ENCODE measurements at places on chromosomes 2 and 18.

DNA sequence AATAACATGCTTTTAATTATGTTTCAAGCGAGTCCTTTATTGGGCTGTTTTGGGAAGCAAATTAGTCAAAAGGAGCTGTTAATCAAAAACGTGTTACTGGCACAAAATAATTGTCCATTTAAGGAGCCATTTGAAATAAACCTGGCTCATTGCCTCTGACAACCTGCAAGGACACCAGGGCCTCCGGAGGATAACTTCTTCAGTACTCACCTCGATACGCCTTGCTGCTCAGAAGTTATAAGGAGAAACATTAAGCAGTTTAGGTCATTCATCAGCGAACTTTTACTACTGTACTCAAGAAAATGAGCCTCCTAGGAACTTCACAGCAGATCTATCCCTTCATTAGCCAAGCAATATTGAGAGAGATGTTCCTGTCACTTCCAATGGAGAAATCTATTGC lies 1579.2 kb upstream of the ACVR2A start:
- DNase-seq = no peak

GRCh38 chr2:127642706-127643438 lies 3.1 kb upstream of the GPR17 start:
- DNase-seq = no peak

DNA sequence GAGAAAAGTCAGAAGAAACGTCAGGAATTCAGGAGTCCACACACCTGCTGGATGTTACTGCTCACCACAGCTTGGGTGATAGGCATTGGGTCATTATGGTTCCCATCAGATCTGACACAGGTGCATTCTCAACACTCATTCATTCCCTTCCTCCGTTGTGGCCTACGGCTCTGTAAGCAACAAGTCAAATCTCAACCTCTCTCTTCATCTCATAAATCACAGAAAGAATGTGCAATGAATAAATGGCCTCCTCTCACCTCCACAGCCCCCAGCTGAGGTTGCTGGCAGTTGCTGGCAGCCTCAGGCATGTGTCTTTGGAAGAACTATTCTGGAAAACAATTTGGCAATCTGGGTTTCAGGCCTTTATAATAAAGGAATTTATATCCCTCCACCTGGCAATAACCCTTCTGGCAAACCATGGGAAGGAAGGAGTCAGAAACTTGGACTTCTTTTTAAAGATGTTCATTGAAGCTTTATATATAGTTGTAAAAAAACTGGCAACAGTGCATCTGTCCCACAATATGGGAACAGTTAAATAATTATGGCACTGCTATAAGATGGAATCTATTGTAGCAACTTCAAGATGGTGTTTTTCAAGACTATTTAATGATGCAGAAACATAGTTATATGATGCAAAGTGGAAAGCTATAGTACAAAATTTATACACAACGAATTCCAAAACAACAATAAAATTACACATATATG lies 175.4 kb downstream of the ANAPC1 start:
- DNase-seq = no peak

- DNase-seq = no peak
These were observed 95.1 kb downstream of the BAZ2B start for GRCh38 chr2:159521272-159521671.

DNA sequence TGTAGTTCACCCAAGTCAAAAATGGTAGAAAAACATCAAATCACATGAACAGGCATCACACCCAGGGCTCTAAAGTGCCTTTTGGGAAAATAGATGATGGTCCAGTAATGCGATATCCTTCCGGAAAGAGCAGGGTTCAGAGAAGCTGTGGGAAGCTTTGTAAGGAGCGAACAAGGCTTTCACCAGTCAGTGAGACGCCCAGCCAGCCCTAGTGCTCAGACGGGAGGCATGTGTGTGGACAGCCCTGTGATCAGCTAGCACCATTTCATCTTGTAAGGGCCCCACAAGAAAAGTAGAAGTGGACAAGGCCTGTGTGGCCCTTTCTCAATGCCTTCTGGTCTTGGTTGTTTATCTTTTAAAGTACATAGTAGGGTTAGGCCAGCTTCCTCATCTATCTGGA lies 76.1 kb downstream of the SMIM21 start:
- no peak for DNase-seq

DNA sequence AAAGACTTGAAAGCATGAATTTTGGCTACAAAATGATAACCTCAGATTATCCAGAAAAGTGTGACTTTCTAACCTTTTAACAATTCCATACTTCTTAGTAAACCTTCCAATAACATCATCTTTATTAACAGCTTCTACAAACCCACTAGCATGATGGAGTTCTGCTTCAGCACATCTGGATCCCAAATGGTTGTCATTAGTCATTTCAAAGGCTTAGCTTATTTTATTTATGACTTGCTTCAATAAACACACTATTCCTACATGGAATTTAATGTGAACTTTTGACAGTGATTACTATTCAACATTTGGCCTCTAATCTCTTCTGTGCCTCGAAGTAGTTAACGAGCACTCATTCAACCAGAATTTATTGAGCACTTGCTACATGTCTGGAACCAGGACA lies 808.3 kb downstream of the TSN start:
- no peak for DNase-seq

DNA sequence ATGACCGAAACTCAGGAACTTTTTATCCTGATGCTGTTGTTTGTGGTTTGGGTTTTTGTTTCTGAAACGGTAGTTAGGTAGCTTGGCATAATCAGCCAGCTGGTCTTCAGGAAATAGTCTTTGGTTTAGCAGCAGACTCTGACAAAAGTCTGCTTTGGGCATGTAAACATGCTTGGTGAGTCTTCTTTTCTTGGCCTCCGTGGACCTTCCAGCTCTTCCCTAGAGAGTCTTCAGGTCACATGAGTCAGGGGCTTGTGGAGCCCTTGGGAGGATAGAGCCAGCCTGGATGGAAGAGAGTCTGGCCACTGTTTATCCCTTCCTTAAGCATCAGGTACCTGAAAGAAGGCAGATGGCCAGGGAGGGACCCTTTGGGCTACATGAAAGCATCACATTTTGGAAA lies 154.5 kb downstream of the MGAT5 start:
- DNase-seq = no peak

GRCh38 chr18:11676386-11676785 lies 12.7 kb upstream of the GNAL start:
- no peak for DNase-seq

DNA sequence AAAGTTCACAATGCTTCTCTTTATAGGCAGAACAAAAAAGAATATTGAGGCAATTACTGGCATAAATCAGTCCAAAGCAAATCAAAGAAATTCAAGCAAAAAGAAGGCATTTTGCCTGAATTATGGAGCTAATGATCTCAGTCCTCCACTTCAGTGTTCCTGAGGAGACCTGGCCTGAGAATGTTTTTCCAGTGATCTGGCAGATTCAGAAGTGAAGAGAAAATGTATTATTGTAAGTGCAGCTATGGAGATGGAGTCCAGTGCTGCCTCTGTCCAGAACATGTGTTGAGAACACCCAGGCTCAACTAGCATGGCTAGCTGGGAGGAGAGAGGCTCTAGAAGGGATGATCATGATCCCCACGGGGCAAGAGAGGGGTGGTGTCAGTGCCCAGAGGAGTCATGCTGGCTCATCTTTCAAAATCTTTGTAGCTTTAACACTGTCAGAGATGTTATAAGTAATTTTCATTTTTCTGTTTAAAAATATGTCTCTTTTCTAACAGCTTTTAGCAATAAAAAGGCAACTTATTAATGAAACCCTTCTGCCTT lies 367.0 kb upstream of the RAB12 start:
- no peak for DNase-seq

GRCh38 chr2:47336259-47337238 lies 66.4 kb upstream of the MSH2 start:
- peak; percentile 17 for DNase-seq

DNA sequence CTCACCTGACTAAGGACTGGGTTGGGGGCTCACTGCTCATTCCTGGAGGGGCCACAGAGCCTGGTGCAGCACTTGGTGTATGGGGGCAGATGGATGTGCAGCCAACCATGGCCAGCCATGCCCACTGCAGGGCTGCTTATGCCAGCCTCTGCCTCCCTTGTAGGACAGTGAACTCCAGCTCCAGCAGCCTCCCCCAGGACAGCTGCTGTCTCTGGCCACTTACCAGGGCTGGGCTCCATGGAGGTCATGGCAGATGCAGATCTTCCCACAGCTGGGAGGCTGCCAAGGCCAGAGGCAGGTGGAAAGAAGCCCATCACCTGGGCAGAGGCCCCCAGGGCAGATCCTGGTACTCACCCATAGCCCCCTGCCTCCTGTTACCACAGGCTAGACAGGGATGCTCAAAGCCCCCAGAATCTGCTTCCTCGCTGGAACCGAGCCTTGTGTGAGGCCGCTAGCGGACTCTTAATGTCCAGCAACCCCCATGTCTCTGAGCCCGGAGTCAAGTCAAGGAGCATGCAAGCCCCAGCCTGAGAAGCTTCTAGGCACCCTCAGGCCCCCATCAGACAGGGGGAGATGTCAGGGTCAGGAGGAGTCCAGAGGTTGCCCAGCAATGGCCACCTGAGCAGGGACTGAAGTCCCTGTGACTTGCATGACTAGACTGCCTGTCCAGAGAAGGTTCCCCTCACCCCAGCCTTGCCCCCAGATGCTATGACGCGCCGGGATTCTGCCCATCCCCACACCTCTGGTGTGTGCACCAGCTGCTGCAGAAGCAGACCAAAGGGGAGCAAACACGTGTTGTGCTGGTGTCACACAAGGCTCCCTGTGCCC lies 123.6 kb downstream of the TWIST2 start:
- DNase-seq = no peak

DNA sequence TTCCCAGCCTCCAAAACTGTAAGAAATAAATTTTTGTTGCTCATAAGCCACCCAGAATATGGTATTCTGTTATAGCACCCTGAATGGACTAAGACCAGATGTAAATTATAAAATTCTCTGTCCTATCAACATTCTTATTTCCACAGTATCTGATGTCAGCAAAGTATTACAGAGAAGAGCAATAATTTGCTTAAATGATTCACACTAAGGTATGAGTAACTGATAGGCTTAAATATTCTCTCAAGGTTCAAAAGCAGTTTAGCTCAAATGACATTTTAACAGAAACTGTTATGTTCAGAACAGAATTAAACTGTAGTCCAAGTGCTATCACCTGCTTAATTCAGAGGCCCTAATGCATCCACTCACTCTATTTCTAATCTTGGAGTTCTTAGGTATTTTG lies 12.8 kb downstream of the SESTD1 start:
- DNase-seq = no peak

GRCh38 chr2:230343747-230344146 lies 16.8 kb downstream of the SP140L start:
- DNase-seq = no peak

GRCh38 chr2:220985561-220985960 lies 586.5 kb downstream of the EPHA4 start:
- no peak for DNase-seq

- no peak for DNase-seq
These were observed 169.6 kb upstream of the SIX2 start for GRCh38 chr2:45178854-45179253.

- no peak for DNase-seq
These were observed 3.7 kb upstream of the EVX2 start for GRCh38 chr2:176087330-176088047.

DNA sequence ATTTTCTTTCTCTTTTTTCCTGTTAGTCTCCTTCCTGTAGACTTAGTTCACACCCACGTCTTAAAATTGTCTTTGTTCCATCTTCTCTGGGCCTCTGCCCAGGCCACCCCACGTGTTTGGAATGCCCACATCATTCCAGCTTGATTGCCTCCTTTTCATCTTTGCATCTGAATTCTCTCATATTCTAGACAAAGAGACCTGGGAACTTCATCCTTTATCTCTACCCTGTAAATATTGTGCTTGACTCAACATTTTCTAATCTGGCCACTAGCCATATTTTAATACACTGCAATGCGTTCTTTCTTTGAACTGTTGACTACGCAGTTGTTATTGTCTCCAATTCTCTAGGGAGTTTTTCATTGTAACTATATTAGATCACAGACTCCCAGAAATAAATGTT lies 187.5 kb upstream of the NRXN1 start:
- no peak for DNase-seq

DNA sequence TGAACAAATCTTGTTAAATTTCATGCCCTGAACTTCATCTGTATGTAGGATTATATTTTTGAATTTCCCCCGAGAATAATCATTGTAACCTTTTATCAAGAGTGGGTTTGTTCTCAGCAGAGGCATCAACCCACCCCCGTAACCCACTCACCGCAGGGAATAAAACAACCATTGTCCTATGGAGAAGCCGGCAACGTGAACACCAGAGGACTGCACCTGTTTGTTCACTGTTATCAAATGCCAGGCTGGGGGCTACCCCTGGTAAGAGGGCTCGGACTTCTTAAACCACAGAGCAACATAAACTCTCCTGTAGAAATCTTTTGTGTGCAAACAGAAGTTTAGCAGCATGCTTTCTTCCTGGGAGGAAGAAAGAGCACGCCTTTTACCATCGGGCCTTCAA lies 610.4 kb downstream of the ERBB4 start:
- no peak for DNase-seq

DNA sequence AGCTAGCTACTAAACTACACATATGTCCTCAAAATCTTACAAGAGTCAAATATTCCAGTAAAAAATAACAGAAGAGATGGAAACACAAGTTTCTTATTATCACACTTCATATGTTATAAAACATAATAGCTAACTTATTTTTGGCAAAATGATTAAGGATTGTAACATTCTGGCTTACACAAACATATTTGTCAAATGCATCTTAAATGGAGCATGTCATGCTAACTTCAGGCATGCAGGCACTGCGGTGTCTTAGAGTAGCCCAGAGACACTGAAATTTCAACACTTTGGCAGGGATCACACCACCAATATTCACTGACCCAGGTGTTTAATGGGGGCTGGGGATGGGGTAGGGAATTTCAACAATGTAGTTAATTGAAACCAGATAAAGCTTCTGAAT lies 51.6 kb downstream of the LDAH start:
- no peak for DNase-seq

DNA sequence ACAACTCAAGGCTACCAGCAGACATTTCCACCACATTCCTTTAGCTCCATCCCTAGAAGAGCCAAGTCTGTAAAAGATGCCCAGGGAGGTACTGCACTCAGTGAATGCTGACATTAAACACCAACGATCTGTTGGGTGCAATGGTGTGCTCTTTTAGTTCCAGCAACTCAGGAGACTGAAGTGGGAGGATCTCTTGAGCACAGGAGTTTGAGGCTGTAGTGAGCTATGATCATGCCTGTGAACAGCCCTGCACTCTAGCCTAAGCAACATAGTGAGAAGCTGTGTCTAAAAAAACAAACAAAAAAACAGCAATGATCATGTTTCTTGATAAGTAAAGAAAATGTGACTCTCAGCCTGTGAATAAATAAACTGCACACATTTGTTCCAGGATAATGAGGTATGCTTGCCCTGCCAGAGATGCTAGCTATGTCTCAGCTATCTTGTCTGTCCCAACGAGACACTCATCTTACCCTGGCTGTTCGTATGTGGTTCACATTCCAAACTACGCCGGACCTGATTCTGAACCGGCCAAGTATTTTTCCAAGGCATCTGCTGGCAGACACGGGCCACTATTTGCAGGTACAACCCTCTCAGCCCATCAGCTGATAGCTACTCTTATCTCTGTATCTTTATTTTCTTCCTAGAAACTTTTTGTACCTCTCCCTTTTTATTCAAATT lies 21.8 kb downstream of the TMEM182 start:
- no peak for DNase-seq

Measured in CD4-positive, alpha-beta T cell treated with Interleukin-4 for 1 hour (primary cell).